GOT3 (cell line): ENCODE measurements at places on chromosomes 6 and 20.

DNA sequence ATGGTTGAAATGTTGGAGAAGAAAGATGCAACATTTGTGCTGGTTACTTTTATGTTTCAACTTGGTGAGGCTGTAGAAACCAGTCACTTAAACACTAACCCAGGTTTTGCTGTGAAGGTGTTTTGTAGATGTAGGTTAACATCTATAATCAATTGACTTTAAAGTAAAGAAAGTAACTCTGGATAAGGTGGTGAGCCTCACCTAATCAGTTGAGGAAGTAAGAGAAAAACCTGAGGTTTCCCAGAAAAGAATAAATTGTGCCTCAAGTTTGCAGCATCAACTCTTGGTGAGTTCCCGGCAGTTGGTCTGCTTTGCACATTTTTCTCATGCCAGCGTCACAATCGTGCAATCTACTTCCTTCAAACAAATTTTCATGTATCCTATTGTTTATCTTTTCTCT is 673.4 kb downstream of the QKI start:
- no peak for DNase-seq

DNA sequence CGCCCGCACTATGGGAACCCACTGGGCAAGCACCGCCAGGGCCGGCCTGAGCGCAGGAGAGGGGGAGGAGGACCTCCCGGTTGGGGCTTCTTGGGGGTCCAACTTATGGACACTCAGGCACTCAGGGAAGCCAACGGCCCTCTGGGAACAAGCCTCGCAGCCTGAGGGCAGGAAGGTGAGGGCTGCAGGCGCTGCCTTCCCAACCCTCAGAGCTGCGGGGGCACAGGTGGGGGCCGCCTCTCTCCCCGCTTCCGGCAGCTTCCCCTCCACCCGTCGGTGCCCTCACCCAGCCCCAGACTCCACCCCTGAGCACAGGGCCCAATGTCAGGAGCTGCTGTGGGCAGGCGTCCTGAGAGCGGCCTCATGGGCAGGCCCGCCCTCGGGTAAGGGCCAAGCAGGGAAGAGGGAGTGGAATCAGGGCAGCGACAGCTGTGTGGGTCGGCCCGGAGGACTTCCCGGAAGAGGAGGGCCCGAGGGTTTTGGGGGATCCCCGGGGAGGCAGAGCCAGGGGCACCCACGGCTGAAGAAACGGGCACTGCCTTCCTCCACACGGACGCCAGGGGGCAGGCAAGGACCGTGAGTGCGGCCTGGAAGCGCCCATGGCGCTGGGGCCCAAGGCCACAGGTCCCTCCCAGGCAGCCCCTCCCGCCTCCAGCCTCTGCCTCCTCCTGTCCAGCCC is 488 bp upstream of the PTK6 start:
- peak; percentile 52 for DNase-seq

- DNase-seq = no peak
Observed at GRCh38 chr6:90397929-90398674, 101.5 kb upstream of the BACH2 start.

DNA sequence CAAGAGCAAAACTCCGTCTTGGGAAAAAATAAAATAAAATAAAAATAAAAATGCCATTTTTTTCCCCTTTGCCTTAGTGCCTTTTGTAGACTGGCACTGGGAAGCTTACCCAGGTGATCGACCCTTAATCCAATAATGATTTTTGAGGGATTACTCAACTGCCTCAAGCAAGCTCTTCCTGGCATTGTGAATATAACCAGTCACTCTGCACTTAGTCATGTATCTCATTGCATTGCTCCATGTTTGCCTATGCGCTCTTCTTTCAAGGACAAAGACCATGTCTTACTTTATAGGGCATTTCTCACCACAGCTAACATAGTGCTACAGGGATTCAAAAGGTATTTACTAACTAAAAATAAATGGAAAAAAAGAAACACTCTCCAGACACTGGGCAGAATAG is 13.0 kb downstream of the GFOD1 start:
- DNase-seq = no peak

GRCh38 chr6:31356946-31357466 is at the start of gene HLA-B:
HLA-B (minus strand) TSS chr6:31357179; CDS start chr6:31357158, 21 bp downstream.
- DNase-seq = peak; percentile 16

DNA sequence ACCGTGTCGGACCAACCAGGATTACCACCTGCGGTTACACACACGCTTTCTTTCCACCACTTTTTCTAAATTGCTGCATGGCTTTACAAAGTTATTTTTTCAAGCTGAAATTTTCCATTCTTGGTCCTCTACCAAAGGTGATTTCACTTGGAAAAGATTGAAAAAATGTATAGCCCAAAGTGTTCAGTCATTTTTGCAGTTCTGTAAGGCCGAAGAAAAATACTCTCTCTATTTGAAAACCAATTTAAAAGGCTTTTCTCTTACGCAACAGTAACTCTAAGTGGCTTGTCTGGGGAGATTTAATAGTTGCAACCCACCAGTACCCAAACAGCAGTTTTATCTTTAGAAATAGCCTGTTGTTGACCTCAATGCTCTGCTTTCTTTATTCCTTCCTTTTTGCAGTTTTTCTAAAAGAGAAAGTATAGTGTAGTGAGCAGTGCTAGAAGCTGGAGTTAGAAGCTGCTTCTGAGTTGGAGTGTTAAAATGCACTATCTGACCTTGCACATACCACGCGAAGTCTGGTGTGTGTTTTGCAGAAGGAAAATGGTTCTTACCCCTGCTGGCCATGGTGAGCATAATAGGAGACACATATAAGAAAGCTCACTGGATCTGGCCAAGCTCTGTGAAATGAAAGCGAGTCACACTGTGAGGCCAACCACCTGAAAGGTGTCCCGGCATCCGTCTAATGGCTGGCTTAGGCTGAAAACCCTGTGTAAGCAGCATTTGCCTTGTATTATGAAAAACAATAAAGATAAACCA is 271.6 kb upstream of the PRND start:
- no peak for DNase-seq

GRCh38 chr20:14453259-14453658 is 115.8 kb upstream of the FLRT3 start:
- DNase-seq = no peak
